ENCODE measurements at places on chromosomes 6 and 20. TPM values are rescaled to one million over a fixed set of nuclear protein-coding genes. Genes with fewer than 3 reads are reported as not detected.

The RFX6 gene
- 0.31 TPM for total RNA-seq

DNA sequence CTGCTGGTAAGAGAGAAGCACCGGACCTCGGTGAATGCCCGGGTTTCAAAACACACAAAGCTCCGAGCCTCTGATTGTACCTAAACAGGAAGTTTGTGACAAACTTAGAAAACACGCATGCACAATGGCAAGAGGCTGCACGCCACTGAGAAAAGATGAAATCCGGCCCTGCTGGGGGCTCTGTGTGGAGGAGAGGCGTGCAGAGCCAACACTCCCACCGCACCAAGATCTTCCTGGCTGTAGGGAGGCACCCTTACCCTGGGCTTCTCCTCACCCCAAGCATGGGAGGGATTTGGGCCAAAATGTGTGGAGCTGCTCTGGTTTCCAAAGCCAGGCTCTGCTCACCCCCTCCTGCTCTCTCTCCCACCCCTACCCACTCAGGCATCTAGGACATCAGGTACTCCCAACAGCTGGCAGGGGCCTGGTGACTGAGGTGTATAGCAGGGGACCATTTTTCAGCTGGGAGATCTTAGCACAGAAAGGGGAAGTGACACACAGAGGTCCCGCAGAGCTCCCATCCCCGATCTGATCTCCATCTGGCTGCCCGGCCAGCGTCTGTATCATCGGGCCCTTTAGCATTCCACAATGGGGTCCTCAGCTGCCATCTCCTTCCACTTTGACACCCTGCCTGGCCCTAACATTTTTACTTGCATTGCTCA is 84.2 kb downstream of the TRERF1 start:
- DNase-seq = no peak

The MYMX gene
- total RNA-seq = 2.8 TPM

The KIFC1 gene
- total RNA-seq = 61.7 TPM

DNA sequence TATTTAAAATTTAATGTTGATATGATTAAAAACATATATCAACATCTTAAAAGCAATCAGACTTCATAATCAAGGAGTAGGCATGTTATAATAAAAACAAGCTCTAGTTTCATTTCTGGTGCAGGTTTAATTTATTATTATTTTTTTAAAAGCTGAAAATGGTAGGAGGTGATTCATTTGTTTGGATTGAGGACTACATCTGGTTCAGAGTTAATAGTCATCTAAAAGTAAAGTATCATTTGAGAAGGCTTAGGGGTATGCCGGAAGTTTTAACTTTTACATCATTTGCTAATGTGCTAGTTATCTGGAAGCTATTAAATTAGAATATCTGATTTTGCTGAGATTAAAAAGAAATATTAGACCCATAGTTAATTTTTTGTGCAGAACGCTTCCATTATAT is 169.5 kb upstream of the LAMA2 start:
- no peak for DNase-seq

The C6orf58 gene
- total RNA-seq = not detected

The BPIFB2 gene
- total RNA-seq = not detected

The RAD21L1 gene
- not detected for total RNA-seq

DNA sequence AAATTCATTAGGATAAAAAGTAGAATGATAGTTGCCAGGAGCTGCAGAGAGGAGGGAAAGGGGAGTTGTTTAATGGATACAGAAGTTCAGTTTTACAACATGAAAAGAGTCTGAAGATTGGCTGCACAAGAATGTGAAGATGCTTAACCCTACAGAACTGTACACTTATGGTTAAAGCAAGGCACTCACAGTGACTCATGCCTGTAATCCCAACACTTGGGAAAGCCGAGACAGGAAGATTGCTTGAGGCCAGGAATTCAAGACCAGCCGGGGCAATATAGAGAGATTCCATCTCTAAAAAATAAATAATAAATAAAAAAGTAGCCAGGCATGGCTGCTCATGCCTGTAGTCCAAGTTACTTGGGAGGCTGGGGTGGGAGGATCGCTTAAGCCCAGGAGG is 174.0 kb downstream of the TASP1 start:
- DNase-seq = no peak

DNA sequence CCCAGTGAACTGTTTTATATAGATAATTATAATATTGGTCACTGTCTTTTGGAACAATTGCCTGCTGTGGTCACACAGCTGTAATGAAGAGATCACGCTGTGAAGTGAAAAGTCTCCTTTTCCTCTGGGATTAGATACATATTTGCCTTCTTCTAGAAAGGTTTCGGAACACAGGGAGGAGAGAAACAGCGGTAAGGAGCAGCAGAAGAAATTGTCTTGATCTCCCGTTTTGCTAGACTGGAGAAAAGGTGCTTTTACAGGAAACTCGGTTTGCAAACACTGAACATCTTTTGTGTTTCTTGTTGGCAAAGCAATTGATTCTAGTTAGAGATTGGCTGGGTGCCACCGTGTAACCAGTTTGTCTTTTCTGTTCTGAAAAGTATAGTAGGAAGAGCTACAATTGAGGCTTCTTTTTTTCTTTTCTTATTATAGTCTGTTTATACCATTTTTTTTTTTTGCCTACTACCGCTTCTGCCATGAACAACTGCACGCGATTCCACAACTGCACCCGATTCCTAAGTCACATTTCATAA is 404.1 kb upstream of the ID4 start:
- no peak for DNase-seq

- DNase-seq = no peak
Measured at GRCh38 chr6:169999367-169999766, 247.9 kb downstream of the ERMARD start.

DNA sequence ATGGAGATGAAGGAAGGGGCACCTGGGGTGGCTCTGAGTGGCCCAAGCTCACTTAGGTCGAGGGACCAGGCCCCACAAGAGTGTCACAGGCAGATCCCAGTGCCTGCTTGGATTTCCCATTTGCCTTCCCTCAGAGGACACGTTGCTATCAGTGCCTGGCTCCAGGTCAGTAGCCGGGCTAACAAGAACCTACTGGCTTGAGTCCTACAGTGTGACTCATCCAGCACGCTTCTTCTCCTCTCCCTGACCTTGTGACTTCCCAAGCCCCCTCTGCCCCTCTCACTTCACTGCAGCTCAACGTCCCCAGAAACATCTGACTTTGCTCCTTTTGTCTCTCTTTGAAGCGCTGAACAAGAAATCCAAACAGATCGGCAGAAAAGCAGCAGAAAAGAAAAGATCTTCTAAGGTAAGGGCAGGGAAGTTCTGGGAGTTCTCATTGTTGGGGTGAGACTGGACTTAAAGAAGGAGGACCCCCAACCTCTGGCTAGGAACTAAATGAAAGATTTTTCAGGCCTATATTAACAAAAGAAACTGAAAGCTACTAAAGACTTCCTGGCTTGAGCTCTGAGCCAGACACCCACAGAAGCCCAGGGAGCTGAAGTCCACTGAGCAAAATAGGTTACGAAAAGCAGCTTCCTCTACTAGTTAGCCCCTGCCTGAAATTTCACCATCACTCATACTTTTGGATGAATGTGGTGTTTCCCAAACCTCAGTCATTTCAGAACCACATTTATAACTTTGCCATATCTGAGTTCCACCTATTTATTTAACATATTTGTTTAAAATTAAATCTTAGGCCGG is 21.5 kb downstream of the ASIP start:
- no peak for DNase-seq

The ULBP2 gene
- total RNA-seq = 1.1 TPM

DNA sequence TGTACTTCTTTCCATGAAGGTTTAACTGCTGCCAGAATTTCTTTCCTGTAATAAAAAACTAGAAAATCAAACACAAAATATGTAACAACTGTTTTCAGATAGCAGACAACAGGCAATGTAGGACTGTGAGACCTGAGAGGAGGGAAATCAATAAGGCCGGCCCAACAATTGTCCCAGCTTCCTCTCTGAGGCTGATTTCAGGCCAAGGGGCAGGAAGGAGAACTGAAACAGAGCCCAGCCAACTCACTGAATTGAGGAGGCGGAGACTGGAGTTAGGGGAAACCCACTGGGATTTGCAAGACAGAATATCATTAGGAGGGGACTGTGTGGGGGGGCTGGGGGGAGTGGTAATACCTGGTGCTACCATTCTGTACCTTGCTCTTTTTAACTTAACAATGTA is 42.2 kb downstream of the FLRT3 start:
- DNase-seq = peak; percentile 13

The KCNQ2 gene
- 61.7 TPM for total RNA-seq

Data from GM23338 (cell line).